CD4-positive, alpha-beta T cell treated with Interleukin-21 for 1 hour (primary cell): ENCODE measurements at places on chromosomes 6 and 20.

GRCh38 chr6:108998485-108998884 lies 96.2 kb downstream of the SESN1 start:
- no peak for DNase-seq

DNA sequence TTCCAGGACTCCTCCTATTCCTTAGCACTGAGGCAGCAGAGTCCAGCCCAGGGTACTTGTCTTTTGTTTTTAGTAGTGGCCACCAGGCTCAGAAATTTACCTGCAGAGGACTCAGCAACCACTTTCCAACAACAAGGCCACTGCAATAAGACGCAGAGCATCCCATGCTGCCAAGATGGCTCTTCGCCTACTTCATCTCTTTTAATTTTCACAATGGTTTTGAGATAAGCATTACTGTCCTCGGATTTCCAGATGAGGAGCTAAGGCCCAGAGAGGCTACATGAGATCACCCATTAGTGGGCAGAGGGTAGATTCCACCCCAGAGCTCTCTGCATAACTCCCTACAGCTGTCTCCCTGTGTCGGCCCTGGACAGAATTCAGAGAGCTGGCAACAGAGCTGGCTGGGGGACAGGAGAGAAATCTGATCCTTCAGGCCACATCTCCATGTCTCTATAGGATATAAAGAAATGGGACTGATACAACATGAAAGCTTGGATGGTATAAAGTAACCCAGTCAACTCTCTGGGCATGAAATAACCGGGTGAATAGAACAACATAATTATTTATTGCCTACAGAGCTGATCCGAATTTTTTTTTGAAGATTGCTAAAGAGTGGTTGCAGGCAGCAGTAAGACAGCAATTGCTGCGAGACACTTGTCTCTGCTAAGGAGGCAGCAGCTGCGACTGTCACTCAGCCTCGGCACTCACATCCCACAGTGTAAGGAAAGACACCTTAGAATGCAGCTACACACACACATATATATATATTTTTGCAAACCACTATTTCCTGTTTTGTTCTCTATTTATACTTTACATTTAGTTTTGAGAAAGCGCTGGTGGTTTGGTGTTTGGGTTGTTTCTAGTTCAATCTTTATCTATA lies 37.2 kb downstream of the SCML4 start:
- peak; percentile 53 for DNase-seq

- no peak for DNase-seq
Observed at GRCh38 chr6:37936150-37936549, 116.6 kb downstream of the ZFAND3 start.

DNA sequence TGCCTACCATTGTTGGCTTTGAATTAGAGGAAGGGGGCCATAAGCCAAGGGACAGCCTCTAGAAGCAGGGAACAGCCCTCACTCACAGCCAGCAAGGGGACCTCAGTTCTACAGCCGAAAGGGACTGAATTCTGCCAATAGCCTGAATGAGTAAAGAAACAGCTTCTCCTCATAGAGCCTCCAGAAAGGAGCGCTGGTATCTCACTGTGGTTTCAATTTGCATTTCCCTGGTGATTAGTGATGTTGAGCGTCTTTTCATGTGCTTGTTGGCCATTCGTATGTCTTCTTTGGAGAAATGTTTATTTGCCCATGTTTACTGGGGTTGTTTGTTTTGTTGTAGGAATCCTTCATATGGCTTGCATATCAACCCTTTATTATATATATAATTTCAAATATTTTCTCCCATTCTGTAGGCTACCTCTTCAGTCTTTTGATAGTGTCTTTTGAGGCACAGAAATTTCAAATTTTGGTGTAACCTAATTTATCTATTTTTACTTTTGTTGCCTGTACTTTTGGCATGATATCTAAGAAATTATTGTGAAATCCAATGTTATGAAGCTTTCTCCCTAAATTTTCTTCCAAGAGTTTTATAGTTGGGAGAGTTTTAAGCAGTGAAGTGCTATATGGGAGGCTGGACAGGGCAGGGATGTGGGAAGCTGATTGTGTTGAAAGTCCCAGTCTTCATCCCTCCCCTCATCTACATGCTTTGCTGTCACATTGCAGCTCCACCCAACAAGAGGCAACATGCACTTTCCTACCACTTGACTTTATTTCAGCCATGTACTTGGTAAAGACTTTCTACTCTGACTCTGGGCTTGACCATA lies 82.3 kb upstream of the SHLD1 start:
- no peak for DNase-seq

DNA sequence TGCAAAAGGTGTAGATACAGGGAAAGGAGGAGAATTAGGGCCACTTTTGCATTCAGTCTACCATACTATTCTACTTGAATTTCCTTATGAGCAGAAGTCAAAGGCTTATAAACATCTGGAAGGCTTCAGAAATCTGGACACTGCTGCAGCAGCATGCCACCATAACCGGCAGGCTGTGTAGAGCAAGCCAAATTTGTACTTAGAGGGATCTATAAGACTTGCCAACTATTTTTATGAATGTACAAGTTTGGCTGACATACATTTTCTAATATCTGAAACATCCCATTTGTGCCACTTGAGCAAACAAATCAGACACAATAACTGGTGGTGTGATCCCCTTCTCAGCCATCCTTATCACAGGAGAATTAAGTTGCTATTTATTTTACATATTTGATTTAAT lies 14.0 kb upstream of the PLCB1 start:
- no peak for DNase-seq

DNA sequence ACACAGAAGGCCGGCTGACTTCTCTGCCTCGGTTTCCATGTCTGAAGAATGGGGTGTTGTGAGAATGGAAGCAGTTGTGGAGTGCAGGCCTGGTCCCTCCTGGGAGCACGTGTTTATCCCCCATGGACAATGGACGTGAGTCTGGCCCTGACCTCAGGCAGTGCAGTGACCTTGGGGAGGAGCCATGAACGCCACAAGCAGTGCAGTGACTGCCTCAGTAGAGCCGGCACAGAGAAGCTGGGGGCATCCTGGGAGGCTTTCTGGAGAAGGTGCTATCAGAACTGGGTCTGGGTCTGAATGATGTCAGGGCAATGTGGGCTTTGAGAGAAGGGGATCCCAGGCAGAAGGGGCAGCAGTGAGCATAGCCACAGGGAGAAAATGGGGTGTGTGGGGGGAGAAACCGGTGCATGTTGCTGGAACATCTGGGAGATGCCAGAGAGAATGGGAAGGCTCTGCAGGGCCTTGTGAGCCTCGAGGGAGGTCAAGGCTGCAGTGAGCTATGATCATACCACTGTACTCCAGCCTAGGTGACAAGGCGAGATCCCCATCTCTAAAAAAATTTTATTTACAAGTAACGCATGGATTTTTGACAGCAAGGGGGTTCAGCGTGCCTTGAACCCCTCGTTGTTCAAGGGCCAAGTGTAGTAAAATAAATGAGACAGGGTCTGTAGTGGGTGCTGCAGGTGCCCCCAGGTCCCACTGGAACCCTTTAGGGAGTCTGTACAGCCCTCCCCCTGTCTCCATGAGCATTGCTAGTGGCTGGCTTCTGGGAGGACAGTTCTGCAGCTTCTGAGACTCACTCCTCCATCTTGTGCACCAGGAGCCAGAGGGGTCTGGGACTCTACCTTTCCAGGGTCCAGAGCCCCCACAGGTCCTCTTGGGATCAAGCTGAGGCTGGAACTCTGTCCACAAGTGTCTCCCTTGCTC lies 27.0 kb upstream of the ZBP1 start:
- no peak for DNase-seq

- DNase-seq, result no peak
Observed at GRCh38 chr6:21741221-21742109, 147.9 kb downstream of the SOX4 start.
